ENCODE measurements at places on chromosomes 3 and 15.
A peak's percentile ranks its signal among the peaks of the same experiment; 100 is the strongest.

- DNase-seq: no peak
These were observed 74.2 kb downstream of the CRTC3 start for GRCh38 chr15:90603893-90604292.

GRCh38 chr3:31227131-31227562 is 305.6 kb upstream of the STT3B start:
- DNase-seq: no peak

DNA sequence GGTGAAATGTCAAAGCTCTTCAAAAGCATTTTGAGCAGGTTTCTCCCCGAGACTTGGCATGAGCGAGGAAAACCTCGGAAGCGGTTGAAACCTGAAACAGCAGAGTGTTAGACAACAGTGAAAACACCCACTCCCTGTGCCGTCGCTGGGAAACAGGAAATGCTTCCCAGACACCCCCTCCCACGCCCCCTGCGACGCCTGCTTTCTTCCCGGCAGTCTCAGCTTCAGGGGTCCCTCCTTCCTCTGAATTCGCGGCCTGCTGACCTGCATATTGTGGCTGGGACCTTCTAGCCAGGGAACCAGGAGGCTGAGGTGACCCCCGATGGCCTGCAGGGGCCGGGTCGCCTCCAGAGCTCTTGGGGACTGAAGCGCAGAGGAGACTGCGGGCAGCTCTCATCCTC is 250.6 kb upstream of the LYSMD4 start:
- no peak for DNase-seq

- DNase-seq: no peak
These were observed 14.8 kb downstream of the ZIC1 start for GRCh38 chr3:147423798-147424580.

DNA sequence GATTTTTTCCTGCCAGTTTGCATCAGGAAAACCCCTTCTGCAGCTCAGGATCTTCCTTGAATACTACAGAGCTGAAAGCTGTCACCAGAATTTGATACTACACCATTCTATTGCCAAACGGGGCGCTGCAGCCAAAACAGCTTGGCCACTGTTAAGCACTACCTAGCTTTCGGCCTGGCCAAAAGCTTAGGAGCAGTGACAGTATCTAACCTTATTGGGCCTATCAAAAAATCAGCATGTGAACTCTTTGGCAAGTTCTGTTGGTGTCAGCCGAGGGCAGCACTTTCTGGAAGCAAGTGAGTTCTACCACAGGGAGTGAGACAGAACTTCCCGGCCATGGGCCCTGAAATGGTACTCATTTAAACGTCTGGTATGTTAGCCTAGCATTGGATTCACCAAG is 16.1 kb upstream of the GYG1 start:
- no peak for DNase-seq

DNA sequence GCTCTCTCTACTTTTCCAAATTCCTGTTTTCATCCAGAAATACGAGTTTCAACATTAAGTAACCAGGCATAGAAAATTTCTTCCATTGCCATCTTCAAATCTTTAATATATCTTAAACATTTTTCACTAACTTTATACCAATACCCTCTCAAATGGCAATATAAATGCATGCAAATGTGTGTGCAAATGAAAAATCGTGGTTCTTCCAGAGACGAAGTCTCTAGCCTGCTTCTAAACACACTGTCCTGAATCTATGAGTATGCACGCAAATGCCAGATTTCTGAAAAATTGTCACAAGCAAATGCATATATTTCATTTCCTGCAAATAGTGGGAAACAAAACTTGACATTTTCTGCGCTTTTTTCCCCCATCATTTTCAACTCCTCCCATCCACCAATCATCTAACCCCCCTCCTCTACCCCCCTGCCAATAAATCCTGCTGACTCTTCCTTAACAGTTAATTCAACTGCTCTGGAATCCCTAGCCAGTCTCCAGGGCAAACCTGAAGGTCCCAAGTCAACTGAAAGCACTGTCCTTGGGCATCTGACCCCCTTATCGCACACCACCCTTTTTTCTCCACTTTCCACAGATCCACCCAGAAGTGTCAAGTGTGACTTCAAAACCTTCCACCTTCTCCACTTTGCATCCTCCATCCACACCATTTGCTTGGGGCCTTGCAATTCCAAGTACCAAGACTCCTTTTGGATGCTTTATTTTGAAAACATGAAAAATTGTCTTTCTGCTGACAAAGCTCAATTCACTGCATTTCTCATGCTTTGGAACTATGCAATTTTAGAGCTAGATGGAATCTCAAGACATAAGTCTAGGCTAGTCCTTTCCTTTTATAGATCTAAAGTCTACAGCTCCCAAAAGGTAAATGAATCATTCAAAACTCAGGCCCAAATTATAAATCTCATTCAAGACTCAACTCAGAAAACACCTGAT is 144.7 kb downstream of the OSBPL10 start:
- no peak for DNase-seq

GRCh38 chr3:42544492-42545283 is 37.1 kb downstream of the SEC22C start:
- no peak for DNase-seq

GRCh38 chr15:64070965-64071851 is 22.4 kb downstream of the CIAO2A start:
- DNase-seq: peak; percentile 63

DNA sequence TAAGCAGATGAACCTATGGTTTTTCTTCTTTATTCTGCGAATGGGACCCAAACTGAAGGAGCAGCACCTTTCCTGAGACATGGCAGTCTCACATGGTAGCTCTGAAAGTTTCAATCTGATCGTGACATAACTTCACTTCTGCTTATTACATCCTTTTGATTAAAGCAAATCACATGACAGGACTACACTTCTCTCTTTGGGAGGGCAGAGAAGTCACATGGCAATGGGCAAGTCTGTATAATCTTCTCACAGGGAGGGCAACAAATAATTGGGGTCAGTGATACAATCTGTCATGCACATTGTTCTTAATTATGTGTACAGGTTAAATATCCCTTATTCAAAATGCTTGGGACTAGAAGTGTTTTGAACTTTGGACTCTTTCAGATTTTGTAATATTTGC is 21.6 kb downstream of the NCBP2 start:
- DNase-seq: no peak

GRCh38 chr3:28348265-28348628 is 274 bp upstream of the ZCWPW2 start:
- peak; percentile 36 for DNase-seq
